ENCODE measurements at places on chromosomes 6 and 20.

GRCh38 chr6:134822920-134823709 lies 126.8 kb downstream of the ALDH8A1 start:
- peak; percentile 59 for DNase-seq

GRCh38 chr6:113875470-113875869 lies 18.3 kb downstream of the MARCKS start:
- DNase-seq = no peak

GRCh38 chr20:31675828-31676608 lies 38.3 kb downstream of the COX4I2 start:
- peak; percentile 78 for DNase-seq

GRCh38 chr20:64211874-64212658 lies 43.5 kb upstream of the PCMTD2 start:
- no peak for DNase-seq

- DNase-seq = no peak
These were observed 38.8 kb downstream of the SUMO4 start for GRCh38 chr6:149438855-149439254.

DNA sequence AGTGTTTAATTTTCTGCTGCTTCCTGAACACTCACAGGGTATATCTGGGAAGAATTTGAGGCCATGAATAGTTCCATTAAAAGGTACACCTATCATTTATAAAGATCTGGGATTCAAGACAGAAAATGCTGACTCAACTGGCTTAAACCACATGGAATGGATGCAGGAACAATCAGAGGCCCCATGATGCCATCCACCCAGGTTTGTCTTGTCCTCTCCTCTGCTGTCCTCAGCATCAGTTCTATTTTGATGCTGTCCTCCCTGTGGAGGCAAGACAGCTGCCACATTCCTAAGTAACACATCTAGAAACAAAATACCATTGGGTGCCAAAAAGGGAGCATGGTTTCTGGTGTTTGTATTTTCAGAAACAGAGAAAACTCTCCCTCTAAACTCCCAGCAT lies 143.4 kb downstream of the ELOVL4 start:
- DNase-seq = no peak

DNA sequence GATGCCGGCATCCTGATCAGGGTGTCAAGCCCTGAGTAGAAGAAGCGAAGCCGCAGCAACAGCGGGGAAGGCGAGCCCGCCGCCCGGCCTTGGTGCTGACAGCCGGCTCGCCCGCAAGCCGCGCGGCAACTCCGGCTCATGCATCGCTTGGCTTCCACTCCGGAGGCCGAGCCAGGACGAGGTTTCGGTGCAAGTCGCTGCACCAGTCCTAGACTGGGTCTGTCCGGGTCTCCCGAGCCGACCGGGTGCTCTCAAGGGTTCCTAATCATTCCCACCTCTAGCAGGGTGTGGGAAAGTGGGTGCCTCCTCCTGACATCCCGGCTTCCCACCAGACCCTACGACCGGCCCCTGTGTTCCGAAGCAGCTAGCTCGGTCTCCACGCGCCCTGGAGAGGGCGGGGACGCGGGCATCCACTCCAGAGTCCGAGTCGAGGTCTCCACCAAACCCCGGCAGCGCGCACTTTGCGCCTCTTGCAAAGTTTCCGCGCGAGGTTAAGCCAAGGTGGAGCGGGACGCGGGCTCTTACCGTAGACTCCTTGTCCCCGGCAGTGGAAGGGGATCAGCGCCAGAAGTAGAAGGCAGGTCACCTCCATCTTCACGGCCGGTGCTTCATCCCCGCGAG lies 1.4 kb downstream of the MDGA1 start:
- DNase-seq = peak; percentile 29

GRCh38 chr6:128801621-128802020 lies 81.3 kb upstream of the LAMA2 start:
- DNase-seq = no peak

DNA sequence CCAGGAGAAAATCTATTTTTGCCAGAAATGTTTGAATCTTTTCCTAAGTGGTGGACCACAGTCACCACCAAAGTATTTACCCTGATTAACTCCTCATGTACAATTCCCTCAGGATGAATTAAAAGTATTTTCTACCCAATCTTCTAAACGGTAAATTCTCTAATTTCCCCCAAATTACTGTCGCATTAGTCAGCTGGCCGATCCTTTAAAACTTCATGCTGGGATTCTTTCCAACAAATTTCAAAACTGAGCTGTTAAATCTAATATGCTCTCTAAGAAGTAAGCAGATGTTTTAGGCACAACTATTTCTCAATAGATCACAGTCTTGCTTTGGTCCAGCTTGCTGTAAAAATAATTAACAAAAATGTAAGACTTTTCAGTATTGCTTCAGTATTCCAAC lies 447.2 kb downstream of the FRK start:
- no peak for DNase-seq

- no peak for DNase-seq
These were observed 189.0 kb downstream of the UST start for GRCh38 chr6:148935705-148936435.

GRCh38 chr6:140101367-140101766 lies 726.9 kb upstream of the CITED2 start:
- no peak for DNase-seq

DNA sequence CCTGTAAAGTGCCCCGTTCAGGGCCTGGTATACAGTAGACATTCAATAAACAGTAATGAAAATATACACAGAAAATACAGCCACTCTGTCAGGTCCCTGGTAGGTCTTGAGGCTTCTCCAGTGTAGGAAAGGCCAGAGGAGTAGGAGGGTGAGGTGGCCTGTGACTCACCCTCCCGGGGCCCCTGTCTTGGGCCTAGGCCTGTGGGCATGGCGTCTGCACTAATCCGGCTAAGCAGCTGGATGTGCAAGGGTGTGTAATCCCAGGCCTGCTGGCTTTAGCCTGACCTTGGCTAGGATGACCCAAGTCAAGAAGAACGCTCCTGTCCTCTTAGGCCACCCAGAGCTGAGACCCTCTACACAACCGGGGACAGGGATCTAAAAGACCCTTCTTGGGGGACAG lies 84.9 kb downstream of the KCNB1 start:
- DNase-seq = no peak

- DNase-seq = no peak
These were observed 93.7 kb downstream of the SH3BGRL2 start for GRCh38 chr6:79724816-79725215.

DNA sequence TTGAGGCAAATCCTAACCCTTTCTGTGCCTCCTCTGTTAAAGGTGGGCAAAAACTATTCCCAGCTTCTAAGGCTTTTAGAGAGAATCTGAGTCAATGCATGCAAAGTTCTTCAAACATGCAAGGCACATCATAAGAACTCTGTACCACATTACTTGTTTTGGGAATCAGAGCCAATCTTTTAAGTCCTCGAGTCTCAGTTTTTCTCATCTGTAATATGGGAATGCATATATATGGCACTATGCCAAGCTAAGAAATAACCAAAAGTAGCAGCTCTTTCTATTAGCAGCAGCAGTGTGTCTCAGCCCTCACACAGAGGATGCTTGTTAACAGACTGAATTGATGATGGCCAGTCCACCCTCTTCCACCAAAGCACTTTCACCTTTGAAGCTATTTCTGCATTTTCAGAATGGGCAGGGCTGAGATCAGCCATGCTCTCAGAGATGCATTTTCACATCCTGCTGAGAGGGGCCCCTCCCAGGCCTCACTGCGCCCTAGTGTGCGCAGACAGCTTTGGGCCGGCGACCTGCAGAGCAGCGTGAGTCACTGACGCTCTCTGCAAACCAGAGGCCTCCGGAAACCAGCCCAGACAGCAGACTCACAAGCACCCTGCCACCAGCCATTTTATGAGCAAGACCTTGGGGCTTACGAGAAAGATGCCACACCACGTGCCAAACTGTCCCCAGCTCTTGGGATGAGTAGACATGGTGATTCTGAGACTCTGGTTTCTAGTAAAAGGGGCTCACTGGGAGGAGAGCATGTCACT lies 138.0 kb downstream of the NFATC2 start:
- DNase-seq = peak; percentile 91

- DNase-seq = peak; percentile 88
These were observed 98.3 kb downstream of the RAMACL start for GRCh38 chr6:166488076-166488685.

DNA sequence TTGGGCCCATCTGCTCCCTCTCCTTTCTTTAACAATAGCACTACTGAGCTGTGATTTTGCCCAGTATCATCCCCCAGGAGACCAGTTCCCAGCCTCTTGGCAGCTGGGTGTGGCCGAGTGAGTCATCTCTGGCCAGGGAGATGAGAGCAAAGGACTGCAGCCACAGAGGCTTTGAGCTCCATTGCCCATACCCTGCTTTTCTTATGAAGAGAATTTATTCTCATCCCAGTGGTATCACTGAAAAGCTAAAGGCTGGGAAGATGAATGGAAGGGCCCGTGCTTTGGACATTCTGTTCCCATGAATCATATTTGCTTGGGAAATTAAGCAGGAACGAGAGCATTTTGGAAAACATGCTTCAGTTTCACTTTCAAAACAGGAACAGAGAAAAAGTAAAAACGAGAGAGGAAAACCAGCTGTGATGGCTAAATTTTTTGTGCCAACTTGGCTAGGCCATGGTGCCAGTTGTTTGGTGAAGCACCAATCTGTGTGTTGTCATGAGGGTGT lies 14.9 kb downstream of the CST3 start:
- DNase-seq = no peak

- no peak for DNase-seq
These were observed 5.7 kb downstream of the BMP5 start for GRCh38 chr6:55869674-55870073.

- no peak for DNase-seq
These were observed 49.7 kb downstream of the RBM38 start for GRCh38 chr20:57440678-57441509.

DNA sequence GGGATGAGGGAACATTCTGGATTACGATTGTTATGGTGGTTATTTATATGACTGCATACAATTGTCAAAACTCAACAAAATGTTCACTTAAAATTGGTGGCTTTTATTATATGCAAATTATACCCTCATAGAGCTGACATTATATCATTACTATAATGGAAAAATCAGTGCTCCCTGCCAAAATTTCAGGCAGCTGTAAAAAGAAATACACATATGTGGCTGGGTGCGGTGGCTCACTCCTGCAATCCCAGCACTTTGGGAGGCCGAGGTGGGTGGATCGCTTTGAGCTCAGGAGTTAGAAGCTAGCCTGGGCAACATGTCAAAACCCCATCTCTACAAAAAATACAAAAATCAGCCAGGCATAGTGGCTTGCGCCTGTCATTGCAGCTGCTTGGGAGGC lies 75.8 kb upstream of the SULF2 start:
- no peak for DNase-seq

- DNase-seq = no peak
These were observed 46.2 kb upstream of the EEF1A1 start for GRCh38 chr6:73566954-73567591.

GRCh38 chr20:62839261-62839660 lies 22.4 kb downstream of the TCFL5 start:
- DNase-seq = no peak

GRCh38 chr6:160198606-160199211 lies 59.9 kb downstream of the SLC22A2 start:
- no peak for DNase-seq

DNA sequence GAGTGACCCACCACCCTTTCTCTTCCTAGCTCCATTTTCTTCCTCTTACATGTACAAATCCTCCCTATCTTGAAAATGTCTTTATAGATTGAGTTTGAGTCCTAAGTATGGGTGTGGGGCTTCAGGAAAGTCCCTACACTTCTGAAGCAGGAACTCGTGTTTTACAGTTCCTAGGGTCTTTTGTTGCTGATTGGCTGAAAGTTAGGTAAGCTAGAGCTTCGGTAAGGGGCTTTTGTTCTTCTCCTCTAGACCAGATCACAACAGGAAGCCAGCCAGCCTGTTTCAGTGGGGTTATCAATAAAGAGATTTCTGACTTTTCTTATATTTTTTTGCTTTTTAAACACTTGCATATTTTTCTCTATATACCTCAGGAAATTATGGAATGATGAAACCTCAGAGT lies 51.3 kb downstream of the CNR1 start:
- DNase-seq = no peak

DNA sequence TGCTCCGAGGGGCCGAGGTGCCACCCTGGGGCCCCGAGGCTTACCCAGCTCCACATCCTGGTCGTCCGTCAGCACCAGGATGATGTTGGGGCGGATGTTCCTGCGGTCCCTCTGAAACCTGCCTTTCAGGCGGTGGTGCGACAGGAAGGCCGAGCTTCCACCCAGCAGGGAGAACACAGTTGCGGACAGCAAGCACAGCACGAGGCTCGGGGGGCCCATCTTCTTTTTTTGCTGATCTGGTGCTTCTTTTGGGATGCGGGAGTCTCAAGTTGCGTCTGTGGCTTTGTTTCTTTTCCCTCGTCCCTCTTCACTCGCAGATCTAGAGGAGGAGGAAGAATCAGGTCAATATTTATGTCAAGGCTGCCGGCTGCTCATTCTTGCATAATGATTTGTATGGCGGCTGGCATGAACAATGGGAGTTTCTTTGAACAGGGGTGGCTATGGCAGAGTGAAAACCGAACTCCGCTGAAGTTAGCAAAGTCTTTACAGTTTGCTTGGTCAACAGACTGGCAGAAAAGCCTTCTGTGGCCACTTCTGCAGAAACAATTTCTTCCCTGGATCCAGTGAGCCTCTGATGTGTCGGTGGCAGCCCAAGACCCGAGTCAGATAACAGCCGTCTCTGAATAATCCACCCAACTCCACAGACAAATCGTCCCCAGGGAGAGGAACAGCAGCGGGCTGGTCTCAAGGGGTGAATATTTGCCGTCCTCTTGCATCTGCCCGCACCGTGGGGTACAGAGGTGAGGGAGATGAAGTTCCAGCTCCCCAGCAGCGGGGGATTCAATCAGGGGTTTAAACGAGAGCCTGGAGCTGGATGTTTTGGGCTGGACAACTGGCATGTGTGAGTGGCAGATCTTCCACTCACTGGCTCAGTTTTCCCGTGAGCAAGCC lies 27.9 kb downstream of the SULF2 start:
- DNase-seq = no peak

DNA sequence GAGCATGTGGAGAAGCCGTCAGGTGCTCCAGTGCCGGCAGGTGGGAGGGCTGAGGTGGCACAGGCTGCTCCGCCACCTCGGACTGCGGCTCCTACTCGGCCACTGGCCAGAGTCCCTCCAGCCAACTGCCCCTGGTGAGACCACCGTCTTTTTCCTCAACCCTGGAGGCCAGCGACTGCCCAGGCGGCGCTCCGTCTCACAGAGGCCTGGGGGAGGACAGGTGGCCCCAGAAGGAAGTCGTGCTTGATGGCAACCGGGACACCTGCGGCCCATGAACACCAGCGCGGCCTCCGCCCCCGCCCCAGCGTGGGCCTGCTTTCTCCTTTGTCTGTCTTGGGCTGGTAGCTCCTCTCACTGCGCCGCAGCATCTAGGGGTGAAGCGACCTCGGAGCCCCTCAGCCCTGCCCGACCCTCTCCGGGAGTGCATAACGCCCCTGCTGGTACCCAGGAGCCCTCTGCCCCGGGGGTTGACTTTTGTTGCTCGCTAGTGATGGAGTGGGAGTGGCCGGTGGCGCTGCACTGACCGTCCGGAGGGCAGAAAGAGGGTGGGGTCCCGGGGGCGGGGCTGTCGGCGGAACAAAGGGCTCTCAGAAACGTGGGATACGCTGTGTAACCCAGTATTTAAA lies 706 bp upstream of the TUBB2B start:
- no peak for DNase-seq

- peak; percentile 73 for DNase-seq
These were observed 32.6 kb downstream of the C6orf15 start for GRCh38 chr6:31079656-31080261.

Data from CD4-positive, alpha-beta T cell treated with Interleukin-12 subunit alpha and Interleukin-12 subunit beta, for 1 hour (primary cell).